ENCODE measurements at places on chromosomes 2 and 18.

DNA sequence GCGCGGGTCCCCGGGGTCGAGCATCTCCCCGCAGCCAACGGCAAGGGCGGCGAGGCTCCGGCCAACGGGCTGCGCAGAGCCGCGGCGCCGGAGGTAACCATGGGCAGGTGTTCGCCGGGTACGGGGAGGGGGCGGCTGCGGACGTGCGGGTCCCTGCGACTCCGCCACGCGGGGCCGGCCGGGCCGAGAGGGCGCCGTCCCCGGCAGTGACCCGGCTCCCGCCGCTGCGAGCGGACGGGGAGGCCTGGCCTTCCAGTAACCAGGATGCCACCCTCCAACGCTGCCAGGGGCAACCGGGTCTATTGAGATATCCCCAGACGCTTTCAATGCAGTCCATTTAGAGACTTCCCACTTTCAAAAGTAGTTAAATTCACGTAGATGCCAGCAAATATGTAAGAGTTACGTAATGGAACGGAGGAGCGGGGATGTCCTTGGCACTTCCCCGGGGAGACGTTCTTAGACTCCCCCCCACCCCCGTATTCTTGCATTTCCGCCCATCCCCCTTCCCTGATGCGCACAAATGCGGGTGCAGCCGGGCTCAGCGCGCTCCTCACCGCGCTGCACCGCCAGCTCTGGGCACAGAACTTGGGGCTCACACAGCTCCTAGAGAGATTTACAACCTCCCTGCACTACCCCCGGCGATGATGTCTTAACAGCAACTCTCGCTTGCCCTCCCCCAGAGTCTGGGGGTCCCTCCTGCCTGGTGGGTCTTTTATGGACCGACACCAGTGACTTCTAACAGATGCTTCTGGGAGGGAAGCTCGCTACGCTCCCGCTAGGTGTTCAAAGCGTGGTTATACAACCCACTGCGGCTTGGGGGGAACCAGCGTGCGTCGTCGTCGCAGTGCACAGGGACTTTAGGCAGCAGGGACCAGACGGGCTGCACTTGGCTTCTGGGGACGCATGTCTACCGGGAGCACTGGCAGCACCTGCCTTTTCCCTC lies 657 bp downstream of the SGPP2 start:
- peak; percentile 54 for DNase-seq

DNA sequence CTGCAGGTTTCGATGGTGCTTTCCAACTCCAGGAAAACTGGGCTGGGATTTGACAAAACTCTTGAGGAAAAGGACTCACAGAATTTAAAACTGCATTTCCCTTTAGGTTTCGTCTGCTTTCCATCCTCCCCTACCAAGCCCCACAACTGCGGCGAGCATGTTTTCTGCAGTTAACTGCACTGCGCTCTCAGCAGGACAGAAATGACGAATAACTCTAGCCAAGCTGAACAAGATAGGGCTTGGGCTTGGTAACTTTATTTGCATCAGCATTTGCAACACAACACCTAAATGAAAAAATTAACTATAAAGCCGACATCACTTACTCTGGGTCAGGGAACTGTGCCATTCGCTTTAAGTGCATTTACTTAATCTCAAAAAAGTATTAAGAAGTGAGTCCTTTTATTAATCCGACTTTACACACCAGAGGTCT lies 669 bp upstream of the PIKFYVE start:
- peak; percentile 63 for DNase-seq

DNA sequence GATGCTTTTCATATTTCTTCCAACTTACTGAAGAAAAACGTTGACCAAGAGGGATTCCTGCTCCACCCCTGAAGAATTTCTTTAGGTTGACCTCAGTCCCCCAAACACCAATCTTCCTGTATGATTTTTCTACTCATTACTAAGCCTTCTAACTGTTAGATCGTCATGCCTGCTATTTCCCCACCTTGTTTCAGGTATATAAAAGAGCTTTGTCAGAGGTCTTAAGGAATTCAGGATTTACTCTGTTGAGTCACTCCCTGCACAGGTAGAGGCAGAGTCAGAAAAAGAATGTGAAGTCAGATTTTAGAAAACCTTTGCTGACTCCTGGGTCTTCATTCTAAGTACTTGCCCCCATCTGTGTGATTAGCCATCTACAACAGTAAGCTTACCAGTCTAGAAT lies 83.8 kb upstream of the NOSTRIN start:
- no peak for DNase-seq

DNA sequence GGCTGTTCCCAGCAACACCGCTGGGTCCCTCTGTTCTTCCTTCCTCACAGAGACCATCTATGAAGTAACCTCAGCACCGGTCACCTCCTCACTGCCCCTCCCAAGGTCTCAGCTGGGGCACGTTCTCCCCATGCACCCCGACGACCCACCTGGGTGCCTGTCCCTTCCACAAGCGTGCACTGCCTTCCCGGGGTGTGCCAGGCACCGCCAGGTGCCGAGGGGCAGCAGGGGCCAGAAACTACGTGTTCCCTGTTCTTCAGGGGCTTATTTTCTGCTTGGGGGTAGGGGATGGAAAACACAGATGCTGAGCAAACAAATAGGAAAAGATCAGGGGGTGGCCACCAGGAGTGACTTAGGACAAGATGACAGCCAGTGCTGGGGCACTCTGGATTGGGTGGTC lies 30.4 kb upstream of the SEMA4C start:
- no peak for DNase-seq

DNA sequence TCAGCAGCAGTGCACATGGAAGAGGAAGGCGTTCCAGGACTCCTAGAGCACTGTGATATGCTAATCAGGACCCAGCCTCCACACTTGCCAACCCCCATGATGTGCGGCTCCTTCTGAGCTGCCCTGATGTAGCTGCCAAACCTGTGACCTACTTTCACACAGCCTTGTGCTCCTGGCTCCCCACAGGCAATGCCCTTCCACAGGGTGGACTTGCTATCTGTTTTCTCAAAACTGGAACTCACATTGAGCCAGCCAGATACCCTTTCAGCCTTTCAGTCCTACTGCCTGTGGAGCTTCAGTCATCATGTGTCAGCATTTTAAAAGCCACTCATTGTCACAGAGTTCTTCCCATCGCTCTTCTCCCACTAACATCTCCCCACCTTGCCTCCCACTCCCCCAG lies 181.6 kb downstream of the AFF3 start:
- peak; percentile 32 for DNase-seq

GRCh38 chr2:158498043-158498748 lies 41.4 kb downstream of the PKP4 start:
- no peak for DNase-seq

GRCh38 chr18:21361307-21361880 lies 119.4 kb downstream of the GREB1L start:
- no peak for DNase-seq

GRCh38 chr2:239647052-239647819 lies 246.4 kb upstream of the HDAC4 start:
- no peak for DNase-seq

- DNase-seq: no peak
Observed at GRCh38 chr2:166725927-166726924, 162.1 kb upstream of the XIRP2 start.

DNA sequence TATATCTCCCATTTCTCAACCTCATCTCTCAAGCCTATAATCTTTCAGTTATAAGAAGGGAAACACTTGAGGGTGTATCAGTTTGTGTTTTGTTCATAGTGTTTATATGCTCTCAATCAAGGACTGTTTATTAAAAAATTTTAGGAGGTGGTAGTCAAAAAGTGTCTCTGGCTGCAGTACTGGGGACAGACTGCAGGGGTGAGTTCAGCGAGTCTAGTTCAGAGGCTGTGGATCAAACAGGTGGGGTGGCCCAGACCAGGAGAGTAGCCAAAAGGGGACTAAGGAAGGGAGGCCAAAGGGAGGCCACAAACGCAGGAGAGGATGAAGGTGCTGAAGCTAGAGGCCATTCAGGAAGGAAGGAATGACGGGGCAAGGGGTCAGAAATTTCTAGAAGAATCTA lies 136.3 kb downstream of the MSH2 start:
- DNase-seq: no peak

DNA sequence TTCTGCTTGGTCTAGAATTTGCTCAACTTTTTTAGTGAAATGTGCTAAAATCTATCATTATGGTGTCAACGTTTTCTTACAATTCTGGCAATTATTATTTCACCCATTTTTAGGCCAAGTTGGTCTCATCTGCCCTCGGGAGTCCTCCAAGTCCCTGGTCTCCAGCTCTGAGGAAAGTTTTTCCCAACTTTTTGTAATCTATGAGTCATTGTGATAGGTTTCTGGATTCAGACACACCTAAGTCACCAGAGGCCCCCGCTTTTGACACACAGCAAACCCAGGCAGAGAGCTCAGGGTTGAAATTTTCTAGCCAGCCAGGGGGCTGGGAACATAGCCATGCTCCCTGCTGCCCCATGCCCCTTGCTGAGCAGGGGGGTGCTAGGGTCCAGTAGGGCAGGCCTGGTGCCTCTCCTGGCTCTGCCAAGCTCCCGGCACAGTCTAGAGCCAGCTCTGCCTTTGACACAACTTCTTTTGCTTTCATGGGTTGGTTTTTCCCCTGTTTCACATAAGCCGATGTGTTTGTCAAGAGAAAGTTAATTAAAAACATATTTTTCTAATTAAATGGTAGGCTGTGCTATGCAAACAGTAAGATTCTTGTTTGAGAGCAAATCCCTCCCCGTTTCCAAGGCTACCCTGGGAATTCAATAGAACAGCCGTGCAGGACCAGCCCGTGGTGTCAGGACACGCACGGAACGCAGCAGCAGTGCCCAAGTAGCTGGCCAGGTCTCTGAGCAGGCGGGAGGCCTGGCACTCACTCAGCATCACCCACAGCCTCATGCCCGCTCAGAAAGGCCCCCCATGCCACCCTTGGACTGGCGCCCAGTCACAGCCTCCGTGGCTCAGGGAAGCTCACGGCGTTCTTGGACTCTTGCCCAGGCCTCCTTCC lies 25.5 kb upstream of the SNED1 start:
- peak; percentile 78 for DNase-seq

- DNase-seq: no peak
Observed at GRCh38 chr18:76557026-76557575, 62.1 kb upstream of the ZNF516 start.

- no peak for DNase-seq
Observed at GRCh38 chr2:74865770-74866674, 32.1 kb downstream of the HK2 start.

GRCh38 chr2:119184512-119184911 lies 26.0 kb upstream of the C1QL2 start:
- DNase-seq: no peak

- DNase-seq: peak; percentile 23
Observed at GRCh38 chr18:23689031-23689615, at the start of gene LAMA3. LAMA3 (plus strand) TSS chr18:23689453; CDS start chr18:23689684, 231 bp downstream.

GRCh38 chr2:230685178-230685577 lies 27.5 kb upstream of the CAB39 start:
- DNase-seq: peak; percentile 56

DNA sequence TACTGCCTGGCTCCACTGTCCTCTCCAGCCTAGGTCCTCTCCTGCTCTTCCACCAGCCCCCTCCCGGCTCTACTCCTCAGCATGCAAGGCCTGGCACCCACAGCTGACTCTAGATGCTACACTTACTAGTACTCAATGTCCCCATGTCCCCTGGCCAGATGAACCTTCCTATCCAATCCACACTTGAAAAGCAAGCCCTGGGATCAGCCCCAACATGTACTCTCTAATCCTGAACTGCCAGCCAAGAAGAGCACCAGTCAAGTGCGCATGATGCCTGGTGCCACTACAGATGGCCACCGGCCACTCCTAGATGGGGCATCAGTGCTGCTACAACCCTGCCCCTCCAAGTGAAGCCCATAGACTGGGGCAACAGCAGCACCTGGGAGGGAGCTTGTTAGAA lies 168.2 kb downstream of the STK39 start:
- no peak for DNase-seq

- peak; percentile 58 for DNase-seq
Observed at GRCh38 chr2:233242231-233242927, 9.1 kb upstream of the ATG16L1 start.

- no peak for DNase-seq
Observed at GRCh38 chr2:97906307-97906706, 89.4 kb downstream of the TMEM131 start.

GRCh38 chr18:47801817-47802216 lies 128.6 kb downstream of the SMAD2 start:
- no peak for DNase-seq

- DNase-seq: no peak
Observed at GRCh38 chr2:214629875-214630274, 179.6 kb downstream of the BARD1 start.

DNA sequence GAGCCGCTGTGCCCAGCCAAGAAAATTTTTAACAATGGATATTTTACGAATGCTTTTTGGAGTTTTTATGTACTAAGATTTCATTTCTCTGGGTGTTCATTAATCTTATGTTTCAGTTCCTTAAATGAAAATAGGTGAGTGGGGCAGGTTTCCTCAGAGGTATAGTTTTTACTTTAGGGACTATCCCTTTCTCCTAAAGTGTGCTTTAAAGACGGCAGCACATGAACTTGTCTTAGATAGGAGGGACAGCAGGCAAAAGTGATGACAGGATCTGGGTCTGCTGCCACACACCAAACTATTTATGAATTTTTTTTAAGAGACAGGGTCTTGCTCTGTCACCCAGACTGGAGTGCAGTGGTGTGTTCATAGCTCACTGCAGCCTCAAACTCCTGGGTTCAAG lies 8.0 kb upstream of the REL start:
- no peak for DNase-seq

All from Ammon's horn (tissue), 1 donor.